ENCODE measurements at places on chromosomes 3 and 15. TPM values are rescaled to one million over a fixed set of nuclear protein-coding genes. Genes with fewer than 3 reads are reported as not detected.

DNA sequence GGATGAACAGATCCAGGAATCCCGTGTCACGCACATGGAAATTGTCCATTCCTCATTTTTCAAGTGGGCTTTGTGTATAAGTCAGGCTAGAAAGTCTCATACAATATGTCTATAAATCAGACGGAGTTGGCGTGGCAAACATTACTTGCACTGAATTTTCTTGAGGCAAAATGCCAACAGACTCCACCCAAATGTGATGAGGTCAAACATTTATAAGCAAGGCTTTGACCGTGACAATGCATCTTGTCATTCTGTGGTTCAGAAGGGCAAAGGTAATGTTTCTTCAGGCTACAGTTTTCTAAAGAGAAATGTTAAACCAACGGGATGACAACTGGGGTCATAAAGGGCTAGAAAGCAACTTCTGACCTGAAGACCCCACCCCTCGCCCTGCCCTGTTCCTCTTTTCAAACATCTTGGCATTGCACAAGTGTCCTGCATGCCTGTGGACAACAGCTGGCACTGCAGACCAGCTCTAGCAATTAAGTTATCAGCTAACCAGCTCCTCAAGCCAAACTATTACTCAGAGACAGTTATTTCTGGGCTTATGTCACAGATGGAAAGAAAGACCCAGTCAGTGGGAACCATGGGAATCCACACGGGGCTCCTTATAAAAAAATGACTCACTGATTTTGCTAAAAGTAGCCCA is 36.5 kb upstream of the SPTBN5 start:
- H3K27me3 ChIP-seq, result no peaks in the 10 kb centered on the region
- H3K4me3 ChIP-seq, result no peak overlapping the region
- peaks cover 13% of the 10 kb centered on the region for H3K4me1 ChIP-seq
- H3K36me3 ChIP-seq, result peaks cover 4% of the 10 kb centered on the region

DNA sequence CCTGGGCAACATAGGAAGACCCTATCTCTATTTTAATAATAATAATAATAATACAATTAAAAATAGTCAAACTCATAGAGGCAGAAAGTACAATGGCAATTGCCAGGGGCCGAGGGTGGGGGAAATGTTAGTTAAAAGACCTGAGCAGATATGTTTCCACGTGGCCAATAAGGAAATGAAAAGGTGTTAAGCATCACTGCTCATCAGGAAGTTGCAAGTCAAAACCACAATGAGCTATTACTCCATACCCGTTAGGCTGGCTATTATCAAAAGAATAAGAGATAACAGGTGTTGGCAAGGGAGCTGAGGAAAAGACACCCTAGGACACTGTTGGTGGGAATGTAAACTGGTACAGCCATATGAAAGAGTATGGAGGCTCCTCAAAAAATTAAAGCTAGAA is 60.4 kb upstream of the PRSS50 start:
- no peak overlapping the region for H3K27ac ChIP-seq
- no peak for DNase-seq
- no peaks in the 10 kb centered on the region for H3K27me3 ChIP-seq

GRCh38 chr3:111870620-111871019 is 11.6 kb downstream of the PHLDB2 start:
- H3K27me3 ChIP-seq, result no peaks in the 10 kb centered on the region
- H3K4me1 ChIP-seq, result no peaks in the 10 kb centered on the region
- no peak overlapping the region for H3K27ac ChIP-seq
- no peak overlapping the region for H3K4me3 ChIP-seq
- DNase-seq, result no peak

Gene SCN11A
- not detected for polyA plus RNA-seq

Gene TM4SF18
- not detected for polyA plus RNA-seq

Measured in K562 (cell line).